Activated CD8-positive, alpha-beta memory T cell treated with anti-CD3 and anti-CD28 coated beads for 4 hours (primary cell): ENCODE measurements at places on chromosomes 6 and 20.

DNA sequence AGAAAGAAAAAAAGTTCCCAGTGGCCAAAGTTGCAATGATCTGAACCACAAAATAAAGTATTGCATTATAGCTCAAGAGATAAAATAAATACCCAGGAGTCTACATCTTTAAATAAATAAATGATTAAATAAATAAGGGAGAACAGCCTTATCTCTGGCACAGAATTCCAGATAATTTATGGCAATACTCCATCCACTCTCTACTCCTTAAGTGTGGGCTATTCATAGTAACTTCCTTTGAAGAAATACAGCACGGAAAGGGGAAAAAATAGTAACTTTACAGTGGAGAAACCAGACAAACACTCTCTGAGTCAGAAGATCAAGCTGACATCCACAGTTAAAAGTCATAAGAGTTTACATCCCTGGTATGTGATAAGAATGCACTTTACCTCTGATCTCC lies 11.6 kb downstream of the AURKA start:
- DNase-seq: no peak

- no peak for DNase-seq
These were observed 26.0 kb downstream of the CEBPB start for GRCh38 chr20:50216543-50217206.

DNA sequence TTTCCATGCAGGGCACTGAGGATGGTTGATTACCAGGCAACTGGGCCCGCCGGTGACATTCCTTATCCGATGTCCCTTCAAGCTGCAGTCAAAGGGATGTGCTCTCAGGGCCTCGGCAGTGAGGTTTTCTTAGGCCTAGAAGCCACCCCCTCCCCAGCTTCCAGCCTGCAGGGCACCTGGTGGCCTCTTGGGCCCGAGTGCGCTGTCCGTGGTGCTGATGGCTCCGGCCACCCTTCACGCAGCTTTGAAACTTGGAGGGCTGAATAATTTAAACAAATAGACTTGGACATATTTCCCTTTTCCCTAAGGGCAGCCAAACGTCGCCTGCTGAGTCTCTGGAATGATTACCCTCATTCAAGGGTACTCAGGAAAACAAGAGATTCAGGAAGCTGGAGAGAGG lies 8.9 kb upstream of the MLN start:
- no peak for DNase-seq

DNA sequence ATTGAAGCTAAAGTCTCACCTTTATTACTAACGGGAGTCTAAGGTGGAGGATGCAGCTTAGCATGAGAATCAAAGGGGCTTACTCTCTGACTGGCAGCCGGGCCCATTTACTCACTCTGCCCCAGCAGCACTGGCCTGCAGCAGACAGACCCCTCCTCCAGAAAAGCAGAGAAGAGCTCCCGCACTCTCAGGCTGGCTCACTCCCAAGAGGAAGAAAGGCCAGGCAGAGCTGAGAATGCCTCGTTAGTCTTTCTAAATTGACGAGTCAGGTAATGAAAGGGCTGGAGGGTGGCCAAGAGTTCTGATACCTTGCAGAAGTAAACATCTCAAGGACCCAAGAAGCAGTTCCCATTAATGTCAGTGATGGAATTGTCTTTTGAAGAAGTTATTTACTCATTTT lies 44.5 kb upstream of the IL20RA start:
- DNase-seq: no peak

DNA sequence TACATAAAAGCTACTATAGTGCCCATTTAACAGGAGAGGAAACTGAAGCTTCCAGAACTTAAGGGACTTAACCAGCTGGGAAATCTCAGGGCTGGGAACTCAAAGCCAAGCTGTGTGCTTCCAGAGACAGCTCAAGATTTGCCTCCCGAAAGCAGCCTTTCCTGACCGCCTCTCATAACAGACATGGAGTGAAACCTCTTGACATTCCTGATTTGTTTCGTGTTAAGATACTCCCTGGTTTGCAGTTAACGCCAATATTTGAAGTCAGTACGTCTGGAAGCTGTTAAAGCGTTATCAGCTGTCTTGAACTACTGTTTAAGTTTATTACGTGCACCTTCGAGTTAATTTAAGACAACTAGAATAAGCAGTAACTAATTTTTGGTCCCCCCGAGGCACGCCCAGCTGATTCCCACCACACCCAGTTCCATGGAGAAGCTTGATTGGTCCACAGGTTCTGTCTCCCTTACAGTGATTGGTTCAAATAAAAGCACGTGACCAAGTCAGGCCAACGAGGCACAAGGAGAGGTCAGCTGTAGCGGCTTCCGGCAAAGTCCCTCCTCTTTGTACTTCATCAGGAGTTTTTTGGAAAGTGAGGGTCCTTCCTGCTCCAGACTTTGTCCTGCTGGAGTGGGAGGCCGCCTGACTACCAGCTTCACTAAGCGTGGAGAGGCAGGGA lies 8.9 kb upstream of the TCP11 start:
- no peak for DNase-seq

DNA sequence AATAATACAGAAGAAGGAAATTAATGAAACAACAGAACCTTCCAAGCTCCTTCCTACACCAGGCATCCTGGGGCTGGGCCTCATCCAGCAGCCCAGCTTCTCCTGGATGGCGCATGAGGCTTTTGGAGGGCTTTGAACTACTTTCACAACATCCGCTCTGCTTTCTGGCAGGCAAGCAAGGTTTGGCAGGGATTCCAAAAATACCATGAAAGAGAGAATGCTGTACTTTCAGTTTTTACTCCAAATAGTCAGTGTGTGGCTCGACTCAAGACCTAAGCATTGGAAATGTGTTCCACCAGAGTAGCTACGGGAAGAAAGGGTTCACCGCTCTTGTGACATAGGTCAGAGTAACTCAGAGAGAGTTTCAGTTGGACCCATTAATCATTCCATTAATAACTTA lies 125.4 kb downstream of the OPRM1 start:
- DNase-seq: no peak
